ENCODE measurements at places on chromosomes 6 and 20. TPM values are rescaled to one million over a fixed set of nuclear protein-coding genes. Genes with fewer than 3 reads are reported as not detected.

DNA sequence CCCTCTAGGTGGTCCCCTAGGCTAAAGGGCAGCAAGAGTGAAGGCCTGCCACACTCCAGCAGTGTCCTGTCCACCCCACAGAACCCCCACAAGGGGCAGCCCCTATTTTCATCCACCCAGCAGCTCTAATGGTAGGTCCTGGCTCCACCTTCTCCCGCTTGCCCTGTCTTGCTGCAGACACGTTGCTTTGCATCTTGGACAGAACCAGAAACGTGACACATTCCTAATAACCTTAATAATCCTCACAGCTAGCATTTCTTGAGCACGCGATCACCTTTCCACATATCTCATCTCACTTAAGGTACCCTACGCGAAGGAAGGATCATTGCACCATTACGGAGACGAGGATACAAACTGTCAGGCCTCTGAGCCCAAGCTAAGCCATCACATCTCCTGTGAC lies 11.7 kb upstream of the SLC22A23 start:
- no peak for DNase-seq

DNA sequence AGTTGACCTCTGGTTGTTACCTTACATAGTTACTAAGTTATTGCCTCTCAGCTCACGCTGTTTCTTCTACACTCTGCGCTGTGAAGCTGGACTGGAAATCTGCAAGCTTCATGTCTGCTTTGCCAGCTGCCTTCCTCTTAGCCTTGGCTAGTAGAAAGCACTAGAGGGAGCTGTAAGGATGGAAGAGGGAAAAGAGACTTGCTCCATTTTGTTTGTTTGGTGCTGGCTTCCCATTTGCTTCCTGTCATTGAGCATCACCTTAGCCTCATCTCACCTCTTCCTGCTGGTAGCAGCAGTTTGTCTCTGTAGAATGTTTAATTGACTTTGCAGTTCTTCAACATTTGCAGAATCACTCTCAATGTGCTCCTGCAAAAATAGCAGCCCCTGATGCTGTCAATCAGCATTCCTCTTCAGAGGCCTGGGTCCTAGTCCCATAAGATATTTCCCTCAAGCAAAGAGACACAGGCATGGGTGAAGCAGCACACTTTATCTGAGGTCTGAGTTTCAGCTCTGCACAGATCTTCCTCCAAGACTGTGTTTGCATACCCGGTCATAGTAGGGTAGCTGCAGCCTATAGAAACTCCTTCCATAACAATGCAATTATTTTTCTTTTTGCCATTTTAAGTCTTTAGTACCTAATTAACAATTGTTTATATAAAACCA lies 302.2 kb upstream of the EPHA7 start:
- DNase-seq, result no peak

DNA sequence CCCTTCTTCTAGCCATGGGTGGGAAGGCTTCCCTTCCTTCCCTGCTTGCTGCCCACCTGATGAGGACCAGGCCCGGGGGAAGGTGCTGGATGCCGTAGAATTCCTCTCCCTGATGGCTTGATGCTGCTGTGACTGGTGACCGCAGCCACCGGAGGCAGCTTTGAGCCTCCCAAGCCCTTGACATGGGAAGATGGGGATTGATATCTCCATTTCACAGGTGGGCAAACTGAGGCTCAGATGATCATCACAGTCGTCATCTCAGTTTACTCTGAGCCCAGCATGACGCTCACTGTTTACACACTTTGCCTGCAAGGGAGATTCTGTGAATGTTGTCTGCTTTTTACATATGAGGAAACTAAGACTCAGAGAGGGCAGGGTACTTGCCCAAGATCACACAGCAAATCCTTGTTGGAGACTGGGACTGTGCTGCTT lies 43.9 kb downstream of the SRC start:
- peak; percentile 49 for DNase-seq

GRCh38 chr20:52948491-52948890 lies 23.7 kb upstream of the TSHZ2 start:
- DNase-seq, result no peak

DNA sequence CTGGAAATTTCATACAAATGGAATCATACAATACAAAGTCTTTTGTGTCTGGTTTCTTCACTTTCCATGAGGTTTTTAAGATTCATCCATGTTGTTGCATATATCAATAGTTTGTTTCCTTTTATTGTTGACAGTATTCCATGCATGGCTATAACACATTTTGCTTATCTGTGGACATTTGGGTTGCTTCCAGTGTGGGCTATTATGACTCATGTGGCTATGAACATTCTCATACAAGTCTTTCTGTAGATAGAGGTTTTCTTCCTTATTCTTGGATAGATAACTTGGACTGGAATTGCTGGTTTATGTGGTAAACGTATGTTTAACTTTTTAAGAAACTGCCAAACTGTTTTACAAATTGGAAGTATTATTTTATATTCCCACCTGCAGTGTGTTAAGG lies 30.0 kb upstream of the KIF6 start:
- DNase-seq, result no peak

GRCh38 chr6:148771212-148771601 lies 24.4 kb downstream of the UST start:
- no peak for DNase-seq

DNA sequence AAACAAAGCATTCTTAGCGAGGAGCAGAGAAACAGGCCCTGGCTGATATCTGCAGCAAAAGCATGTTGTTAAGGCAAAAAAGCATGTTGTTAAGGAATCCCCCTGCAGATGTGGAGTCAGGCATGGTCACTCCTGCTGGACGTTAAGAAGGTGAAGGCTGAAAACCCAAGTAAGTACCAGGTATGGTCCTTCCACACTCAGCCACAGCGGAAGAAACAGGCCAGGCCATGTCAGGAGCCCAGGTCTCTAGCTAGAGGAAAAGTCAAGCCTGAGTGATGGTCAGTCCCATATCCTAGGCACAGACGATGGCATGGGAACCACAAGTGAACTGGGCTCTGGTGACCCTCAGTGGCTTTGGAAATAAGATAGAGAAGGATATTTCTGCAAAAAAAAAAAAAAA lies 32.5 kb upstream of the MAS1L start:
- DNase-seq, result no peak

DNA sequence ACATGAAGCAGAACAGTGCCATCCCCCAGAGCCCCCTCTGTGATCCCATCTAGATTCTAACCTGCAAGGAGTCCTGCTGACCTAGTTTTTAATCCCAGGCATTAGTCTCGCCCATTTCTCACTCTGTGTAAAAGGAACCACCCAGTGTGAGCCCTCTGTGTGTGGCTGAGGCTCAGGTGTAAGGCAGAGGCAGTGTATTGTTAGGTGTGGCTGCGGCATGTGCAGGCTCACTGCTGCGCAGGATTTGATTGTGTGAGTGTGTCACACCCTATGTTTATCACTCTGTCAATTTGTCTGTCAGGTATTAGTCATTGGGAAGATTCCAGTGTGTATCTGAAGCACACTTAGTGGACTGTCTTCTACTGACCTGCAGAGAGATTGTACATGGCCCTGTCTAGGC lies 13.7 kb upstream of the CST8 start:
- DNase-seq, result no peak

GRCh38 chr20:16432466-16433292 lies 140.6 kb downstream of the KIF16B start:
- no peak for DNase-seq

DNA sequence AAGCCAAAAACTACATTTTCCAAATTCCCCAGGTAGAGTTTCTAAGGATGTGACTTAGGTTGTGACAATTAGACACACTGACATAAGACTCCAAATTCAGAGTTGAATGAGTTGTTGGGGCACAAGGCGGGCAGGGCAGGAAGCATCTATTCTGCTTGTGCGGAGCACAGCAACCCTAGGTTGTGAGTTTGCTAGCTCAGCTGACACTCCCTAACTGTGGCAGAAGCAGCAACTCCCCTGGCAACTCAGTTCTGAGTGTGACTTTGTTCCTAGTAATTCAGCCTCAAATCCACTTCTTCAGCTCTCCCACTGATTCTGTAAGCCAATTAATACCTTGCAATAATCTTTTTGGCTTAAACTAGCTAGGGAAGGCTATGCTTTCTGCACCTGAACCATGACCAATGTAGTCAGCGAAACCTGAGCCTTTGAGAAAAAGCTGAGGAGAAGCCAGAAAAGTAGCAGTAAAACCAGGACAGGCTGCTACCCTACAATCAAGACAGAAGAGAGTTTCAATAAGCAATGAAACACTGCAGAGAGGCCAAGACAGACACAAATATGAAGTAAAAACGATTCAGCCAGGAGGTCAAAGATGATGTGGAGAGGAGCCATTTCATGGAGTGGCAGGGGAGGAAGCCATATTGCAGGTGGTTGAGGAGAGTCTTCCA lies 30.0 kb upstream of the PAQR8 start:
- no peak for DNase-seq

DNA sequence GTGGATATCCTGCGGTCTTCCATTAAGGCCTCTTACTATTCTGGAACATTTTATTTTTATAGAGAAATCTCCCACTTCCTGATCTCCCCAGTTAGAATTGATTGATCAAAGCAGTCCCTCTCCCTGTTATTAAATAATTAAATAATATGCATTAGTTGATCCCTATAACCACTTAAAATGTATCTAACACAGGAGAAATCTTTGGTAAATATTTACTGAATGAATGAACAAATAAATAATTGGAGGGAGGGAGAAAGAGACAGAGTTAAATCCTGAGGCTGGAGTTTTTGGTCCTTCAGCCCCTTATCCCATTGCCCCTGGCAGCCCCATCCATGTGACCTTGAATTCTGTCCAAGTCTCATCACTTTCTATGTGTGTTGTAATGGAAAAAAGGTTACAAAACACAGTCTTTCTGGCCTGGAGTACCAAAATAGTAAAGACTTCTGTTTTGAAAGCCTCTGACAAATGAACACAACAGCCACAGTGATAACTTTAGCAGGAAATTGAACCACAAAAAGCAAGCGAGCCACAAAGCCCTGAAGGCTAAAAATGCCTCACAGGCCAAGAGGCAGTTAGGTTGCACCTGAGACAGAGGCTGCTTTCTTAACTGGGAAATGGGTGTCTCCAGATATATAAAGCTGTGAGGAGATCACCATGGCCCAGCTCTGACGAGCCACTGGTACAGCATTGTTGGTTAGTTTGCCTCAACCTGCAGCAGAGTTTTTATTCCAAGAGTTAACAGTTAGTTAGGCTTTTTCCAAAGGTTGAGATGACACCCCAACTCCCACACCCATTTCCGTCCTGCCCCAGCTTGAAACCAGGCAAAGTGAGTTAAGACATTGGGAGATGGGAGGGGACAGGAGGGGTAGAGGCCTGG lies 11.3 kb downstream of the NT5E start:
- DNase-seq, result no peak

DNA sequence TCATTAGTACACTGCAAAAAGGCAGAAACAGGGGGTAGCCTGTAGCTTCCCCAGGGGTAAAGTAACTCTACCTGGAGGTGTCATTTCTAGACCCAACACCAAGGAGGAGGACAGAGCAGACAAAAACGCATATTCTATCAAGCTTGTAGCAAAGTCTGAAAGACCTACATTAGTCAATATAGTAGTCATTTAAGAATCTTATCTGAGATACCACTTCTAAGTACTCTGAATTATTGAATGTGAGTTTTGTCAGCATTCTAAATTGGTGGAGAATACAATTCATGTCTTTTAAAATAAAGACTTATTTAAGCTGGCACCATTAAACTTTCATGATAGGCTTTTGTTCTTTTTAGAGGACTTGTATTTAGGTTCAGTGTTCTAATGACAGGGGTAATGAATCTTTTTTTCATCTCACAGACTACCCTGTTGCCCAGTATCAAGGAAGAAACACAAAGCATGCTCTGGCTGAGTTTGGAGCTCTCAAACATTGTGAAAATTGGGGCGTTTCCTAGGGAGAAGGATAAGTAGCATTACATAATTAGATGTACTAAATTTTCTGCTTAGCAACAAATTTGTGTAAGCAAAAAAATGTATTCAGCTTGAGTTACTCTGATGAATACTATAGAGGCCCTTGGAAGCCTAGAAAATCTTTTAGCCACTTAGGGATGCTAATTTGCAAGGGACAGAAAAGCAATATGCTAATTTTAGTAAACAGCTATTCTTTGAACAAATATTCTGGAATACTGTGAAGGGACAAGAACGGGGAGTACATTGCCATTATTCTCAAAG lies 255.4 kb upstream of the HSF2 start:
- no peak for DNase-seq

DNA sequence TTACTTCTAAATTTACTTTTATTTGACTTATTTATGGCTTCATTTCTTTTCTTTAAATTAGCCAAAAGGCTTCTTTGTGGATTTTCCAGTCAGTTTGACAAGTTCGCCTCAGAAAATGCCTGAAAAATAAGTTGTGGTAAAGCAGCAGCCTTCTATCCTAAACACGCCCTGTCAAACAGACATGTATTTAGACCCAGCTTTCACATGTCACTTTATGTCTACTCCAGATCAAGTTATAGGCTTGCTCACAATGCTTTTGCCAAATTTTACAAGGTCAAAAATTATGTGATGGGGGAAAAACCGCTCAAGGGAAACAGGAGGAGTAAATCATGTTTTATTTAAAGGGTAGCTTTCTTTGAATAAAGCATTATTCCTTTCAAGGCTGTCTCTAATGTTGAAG lies 615.0 kb downstream of the HDGFL1 start:
- DNase-seq, result no peak

DNA sequence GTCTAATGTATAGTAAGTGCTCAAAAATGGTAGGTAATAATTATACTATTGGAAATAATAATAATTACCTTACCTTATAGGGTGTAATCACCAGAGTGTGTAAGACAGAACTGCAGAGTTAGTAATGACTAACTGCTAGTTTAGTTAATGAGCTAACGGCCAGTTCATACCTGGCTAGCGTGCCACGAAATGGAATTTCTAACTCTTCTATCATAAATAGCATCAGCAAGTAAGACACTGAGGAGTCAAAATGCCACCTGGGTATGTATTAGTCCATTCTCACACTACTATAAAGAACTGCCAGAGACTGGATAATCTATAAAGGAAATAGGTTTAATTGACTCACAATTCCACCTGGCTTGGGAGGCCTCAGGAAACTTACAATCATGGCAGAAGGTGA lies 63.4 kb upstream of the CEP85L start:
- DNase-seq, result no peak

- DNase-seq, result peak; percentile 8
Observed at GRCh38 chr20:37344506-37345338, 1.2 kb upstream of the SRC start.

TULP1 gene
- not detected for polyA plus RNA-seq

TRIM40 gene
- not detected for polyA plus RNA-seq

MMP24 gene
- polyA plus RNA-seq, result 18.1 TPM

NHSL1 gene
- polyA plus RNA-seq, result not detected

SPATA25 gene
- 2.9 TPM for polyA plus RNA-seq

ARFGEF3 gene
- not detected for polyA plus RNA-seq
